ENCODE measurements at places on chromosomes 2 and 18.

GRCh38 chr2:226772389-226773179 is 27.0 kb downstream of the IRS1 start:
- DNase-seq: no peak

GRCh38 chr2:187549951-187550555 is 4.2 kb downstream of the TFPI start:
- DNase-seq: no peak

- no peak for DNase-seq
Observed at GRCh38 chr2:150109912-150110311, 377.6 kb downstream of the RND3 start.

DNA sequence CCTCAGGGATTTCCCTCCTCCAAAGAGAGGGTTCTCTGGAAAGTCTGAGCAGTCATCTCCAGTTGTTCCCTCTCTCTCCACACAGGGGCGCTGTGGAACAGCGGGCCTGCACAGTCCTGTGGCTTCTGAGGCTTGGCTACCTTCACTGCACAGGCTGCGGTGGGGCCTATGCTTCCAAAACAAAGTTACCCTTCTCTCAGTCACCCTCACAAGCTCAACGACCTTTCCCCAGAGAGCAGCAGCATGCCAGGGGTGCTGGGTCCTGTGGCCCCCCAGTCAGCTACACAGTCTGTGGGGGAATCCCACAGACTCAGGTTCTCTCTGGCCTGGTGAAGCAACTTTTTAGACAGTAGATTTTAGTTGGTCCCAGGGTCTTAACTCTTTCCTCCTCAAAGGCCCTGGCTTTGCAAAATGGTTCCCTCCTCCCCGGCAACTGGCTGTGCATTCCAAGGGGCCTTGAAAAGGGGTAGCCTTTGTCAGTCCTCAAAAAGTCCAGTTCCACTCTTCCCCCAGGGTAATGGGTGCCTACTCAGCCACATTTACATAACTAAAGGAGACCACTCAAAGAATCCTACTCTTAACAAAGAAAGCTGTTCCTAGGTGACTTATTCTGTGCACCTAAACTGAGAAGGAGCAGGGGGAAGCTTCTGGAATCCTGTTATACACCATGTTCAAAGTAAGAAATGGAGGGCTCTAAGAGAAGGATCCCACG is 14.9 kb downstream of the B3GNT7 start:
- DNase-seq: no peak

DNA sequence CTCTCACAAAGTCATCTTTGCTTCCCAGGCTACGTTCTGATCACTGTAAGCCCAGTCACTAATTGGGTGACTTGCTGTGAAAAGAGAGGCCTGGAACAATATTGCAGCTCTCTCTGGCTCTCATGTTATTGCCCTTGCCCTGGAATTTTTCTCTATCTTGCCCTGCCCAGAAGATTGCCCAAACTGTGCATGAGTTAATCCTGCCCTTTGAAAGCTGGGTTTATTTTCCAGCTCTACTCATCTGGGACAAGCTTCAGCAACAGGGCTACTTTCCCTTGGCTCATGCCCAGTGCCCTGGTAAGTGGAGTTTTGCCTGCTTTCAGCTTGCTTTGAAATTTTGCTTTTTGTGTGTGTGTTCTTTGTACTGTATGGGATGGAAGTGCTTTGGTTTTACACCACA is 6.9 kb upstream of the EHBP1 start:
- no peak for DNase-seq

DNA sequence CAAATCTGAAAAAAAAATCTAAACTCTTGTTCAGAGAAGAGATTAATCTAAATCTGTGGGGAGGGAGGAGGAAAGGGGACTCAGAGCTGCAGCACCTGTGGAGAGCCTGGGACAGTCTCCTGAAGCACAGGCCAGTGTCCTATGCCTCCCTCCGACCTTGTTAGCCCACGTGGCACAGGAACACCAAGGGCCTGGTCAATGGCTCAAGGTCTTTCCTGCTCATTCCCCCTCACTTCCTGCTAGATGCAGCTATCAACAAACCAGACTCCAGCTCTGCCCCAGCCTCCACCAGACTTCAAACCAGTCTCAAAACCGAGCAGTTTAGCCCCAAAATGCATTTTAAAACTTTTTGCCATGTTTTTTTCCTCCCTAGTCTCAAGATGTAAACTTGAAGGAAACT is 20.1 kb upstream of the SULT1C3 start:
- DNase-seq: no peak

GRCh38 chr2:182368446-182368845 is 58.4 kb downstream of the PDE1A start:
- DNase-seq: no peak

DNA sequence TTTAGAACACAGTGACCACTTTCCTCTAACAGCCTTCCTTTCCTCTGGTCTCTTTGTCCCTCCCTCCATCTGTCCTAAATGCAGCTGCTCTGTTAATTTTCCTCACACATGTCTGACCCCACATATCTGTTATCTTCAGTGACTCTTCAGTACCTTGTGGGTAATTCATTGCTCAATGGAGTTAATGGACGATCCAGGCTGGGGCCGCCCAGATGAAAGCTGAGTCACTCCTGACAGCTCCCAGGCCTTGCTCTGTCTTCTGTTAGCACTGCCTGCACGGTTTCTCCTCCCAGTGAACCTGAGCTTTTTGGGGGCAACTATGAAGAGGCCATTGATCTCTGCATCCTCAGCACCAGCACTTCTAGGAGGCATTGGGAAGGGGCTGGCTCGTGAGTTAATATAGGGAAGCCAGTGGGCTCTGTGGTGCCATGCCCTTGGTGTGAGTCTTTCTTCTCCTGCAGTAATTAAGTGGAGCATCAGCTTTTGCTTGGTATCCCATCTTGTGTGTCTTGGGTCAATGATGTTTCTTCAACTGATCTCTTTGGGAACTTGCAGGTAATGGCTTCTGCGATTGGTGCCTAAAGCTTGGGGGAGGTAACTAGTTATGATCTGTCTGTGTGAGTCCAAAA is 67.3 kb downstream of the SNORC start:
- no peak for DNase-seq

- DNase-seq: no peak
Observed at GRCh38 chr18:50312296-50313030, 25.0 kb upstream of the CXXC1 start.

GRCh38 chr18:77762642-77763041 is 513.0 kb downstream of the GALR1 start:
- no peak for DNase-seq

GRCh38 chr2:102487761-102488462 is 14.9 kb downstream of the SLC9A4 start:
- DNase-seq: no peak

GRCh38 chr2:112433932-112434730 is 686 bp upstream of the RGPD8 start:
- DNase-seq: no peak

DNA sequence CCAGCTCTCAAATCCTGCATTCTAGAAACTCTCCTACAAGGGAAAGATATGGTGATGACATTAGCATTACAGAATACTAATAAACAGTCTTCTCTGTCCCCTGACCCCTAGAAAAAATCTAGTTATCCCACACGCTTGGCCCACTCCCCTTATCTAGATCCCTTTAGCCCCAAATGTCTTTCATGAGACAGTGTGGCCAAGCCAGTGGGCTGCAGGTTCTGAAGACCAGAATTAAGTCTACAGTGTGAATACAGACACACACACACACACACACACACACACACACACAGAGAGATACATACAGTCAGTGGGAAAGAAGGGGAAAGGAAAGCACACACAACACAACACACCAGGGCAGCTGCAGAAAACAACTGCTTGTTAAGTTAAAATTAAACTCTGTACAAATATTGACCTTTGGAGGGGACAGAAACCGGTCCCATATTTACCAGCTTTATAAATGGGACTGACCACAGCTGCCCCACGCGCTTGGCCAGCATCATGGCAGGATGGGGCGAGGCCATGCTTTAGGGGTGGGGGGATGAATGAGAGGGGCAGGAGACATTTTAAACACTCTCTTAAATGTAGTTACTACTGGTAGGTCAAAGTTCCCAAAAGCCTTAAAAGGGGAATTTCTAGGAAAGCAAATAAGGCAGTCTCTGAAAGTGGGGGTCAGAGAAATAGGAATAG is 49.1 kb downstream of the NHEJ1 start:
- no peak for DNase-seq

DNA sequence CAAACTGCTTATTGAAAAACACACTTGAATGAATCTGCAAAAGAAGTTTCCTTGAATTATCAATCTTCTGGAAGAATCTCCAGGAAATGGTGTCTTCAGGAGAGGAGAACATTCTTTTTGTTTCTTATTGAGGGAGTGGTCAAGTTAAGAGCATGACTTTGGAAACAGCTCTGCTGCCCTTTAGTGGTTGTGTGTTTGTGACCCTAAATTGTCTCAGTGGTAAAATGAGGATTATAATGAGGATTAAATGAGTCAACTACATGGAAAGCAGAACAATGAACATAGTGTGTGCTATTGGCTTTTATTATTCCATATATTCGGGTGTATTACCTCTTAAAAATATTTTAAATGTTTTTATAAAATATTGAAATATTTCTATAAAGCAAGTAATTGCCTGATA is 44.8 kb upstream of the TANC1 start:
- no peak for DNase-seq

DNA sequence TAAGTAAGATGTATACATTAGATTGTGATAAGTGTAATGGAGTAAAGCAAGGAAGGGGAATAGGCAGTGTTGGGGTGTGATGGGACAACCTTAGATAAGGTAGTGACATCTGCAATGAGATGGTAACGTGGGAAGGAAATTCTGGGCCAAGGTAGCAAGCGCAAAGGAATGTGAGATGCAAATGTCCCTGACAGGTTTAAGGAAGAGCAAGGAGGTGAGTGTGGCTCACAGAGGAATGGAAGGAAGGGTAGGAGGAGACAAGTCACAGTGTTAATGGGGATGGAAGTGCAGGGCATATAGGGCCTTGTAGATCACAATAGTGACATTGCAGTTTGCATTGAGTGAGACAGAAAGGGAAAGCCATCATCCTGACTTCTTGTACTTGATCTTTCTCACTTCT is 170.9 kb upstream of the FAM98A start:
- DNase-seq: no peak

GRCh38 chr2:95023222-95023597 is 2.3 kb upstream of the MAL start:
- peak; percentile 33 for DNase-seq

- peak; percentile 8 for DNase-seq
Observed at GRCh38 chr18:22342625-22343024, 75.1 kb downstream of the CTAGE1 start.

DNA sequence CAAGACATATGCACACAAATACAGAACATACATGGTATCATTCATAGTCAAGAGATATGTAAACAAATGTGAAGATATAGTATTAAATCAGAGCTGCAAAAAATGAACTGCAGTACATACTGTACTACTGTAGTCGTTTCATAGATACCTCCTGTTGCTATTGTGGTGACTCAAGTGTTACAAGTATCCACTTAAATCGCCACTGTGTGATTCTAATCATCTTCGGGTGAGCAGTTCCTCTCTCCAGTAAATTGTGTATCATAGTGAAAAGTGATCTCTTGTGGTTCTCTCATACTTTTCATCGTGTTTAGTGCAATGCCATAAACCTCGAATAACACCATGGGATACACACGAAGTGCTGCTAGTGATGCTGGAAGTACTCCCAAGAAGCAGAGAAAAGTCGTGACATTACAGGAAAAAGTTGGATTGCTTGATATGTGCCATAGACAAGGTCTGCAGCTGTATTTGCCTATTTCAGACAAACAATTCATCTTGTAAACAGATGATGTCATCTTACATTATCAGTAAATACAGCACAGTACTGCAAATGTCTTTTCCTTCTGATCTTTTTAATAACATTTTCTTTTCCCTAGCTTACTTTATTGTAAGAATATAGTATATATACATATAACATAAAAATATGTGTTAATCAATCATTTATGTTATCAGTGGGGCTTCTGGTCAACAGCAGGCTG is 222.2 kb downstream of the BCL11A start:
- no peak for DNase-seq

DNA sequence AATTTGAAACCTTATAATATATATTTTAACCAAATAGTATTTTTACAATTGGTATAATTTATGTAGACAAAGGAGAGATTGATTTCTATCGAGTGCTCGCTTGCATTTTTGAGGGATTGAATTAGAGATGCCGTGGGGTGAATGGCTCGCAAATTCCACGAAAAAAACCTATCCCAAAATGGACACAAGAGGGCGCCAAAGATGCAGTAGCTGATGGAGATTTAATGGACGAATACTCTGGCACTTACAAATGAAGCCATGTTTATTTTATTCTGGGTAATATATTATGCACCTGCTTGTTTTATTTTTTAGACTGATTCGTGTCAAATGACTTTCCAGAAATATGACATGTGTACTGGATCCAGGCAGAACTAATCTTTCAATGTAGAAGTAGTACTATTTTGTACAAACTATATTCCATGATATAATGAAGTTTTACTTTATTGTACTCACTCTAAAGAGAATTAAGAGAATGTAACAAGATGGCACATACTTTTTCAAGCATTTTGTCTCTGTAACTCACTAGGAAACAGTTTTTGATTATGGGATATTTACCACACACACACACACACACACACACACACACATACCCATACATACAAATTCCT is 505.4 kb downstream of the PLCL1 start:
- no peak for DNase-seq

- DNase-seq: no peak
Observed at GRCh38 chr2:160252278-160252887, 52.3 kb upstream of the ITGB6 start.

GRCh38 chr2:14257801-14258507 is 374.6 kb upstream of the LRATD1 start:
- DNase-seq: no peak

Data from T-helper 22 cell (primary cell).